ENCODE measurements at places on chromosomes 6 and 20.

GRCh38 chr6:37088897-37089296, 81.1 kb upstream of the PIM1 start:
- DNase-seq, result peak; percentile 25

GRCh38 chr20:8756410-8756809, 312.5 kb upstream of the PLCB4 start:
- DNase-seq, result no peak

GRCh38 chr6:126153661-126154060, 167.3 kb downstream of the TRMT11 start:
- no peak for DNase-seq

DNA sequence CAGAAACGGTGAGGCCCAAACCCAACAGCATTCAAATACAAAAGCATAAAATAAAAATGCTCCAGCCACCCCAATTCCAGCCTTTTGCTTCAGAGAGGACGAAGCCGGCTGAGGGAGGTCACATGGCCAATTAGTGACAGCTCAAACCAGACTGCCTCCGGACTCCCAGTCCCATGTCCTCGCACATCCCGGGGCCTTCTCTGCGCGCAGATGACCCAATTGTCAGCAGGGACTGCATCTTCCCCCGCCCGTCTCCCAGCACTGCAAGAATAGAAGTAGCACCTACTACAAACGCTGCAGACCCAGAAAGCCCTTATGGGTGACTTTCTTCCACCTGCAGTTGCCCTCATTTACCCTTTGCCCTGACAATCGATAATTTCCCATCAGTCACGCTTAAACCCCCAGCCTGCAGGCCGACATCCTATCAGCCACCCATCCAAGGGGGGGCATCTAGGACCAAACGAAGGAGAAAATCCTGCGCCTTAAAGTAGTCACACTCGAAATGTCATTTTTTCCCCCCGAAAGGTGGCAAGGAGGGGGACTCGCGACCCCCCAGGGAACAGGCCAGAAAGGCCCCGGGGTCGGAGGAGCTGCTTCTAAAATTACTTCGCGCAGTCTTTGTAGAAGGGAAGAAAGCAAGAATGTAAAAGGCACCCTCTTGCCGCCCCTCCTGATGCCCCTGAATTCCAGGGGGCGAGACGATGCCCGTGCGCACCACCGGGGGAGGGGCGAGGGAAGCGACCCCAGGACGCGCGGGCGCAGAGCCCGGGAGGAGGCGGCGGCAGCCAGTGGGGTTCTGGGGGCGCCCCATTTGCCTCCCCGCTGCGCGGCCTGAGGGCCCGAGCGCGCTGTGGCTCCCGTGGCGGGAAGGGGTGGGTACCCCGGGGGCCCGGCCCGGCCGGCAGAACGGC, 792 bp downstream of the SLC23A2 start:
- no peak for DNase-seq

DNA sequence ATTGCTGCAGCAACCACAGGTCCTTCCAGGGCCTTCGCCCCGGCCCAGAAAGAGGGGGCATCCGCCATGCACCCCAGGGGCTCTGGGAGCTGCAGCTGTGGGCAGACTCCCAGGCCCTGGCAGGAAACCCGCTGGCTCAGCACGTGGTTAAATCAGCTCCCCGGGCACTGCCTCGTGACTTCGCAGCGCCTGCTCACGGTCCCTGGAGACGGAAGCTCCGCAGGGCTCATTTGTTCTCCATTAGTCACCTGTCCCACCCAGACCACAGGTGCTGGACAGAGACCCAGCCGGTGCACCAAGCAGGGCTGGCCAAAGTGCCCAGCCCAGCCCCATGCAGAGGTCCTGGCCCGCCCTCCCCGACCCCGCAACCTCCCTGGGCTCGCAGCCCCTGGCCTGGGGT, 14.7 kb downstream of the KCNQ2 start:
- DNase-seq, result no peak

- DNase-seq, result no peak
Observed at GRCh38 chr6:85421972-85422371, 27.9 kb upstream of the NT5E start.

- DNase-seq, result peak; percentile 79
Observed at GRCh38 chr20:15547119-15547518, 1026.1 kb downstream of the KIF16B start.

- no peak for DNase-seq
Observed at GRCh38 chr6:29216528-29216927, 45.8 kb downstream of the OR2J2 start.

GRCh38 chr20:57908704-57909630, 199.2 kb upstream of the PMEPA1 start:
- DNase-seq, result peak; percentile 59

DNA sequence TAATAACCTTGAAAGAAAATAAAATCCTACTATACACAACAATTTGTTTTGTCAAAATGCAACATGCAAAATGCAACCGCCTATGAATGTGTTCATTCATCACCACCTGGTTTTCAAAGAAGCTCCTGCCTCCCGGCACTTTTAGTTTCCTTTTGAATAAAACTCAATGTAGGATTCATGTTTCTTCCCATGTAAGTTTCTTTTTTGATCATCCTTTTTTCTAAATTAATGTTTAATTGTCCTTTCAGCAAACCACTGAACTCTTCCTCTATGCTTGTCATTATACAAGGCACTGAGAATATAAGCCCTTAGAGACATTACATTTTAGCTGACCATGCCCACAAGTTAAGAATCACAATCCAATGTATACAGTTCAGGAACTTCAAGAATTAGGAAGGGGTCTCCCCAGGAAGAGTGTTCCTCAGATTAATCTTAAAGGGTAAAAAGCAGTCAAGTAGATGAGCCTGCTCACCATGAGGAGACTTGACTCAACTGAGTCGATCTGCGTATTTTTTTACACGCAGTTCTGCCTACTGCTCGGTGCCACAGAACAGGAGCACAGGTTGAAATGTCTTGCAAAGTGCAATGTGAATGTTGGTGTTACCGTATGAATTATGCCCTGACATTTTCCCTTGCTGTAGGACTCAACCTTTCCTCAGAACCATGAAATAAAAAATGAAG, 7.2 kb upstream of the THEMIS start:
- DNase-seq, result no peak

- no peak for DNase-seq
Observed at GRCh38 chr20:44073675-44074071, 113.3 kb downstream of the JPH2 start.

GRCh38 chr6:106529438-106529837, 99.9 kb downstream of the RTN4IP1 start:
- no peak for DNase-seq

- DNase-seq, result peak; percentile 99
Observed at GRCh38 chr6:89035252-89036101, 45.1 kb upstream of the PNRC1 start.

GRCh38 chr6:27867945-27868300, 44.3 kb downstream of the OR2B2 start:
- DNase-seq, result peak; percentile 27

- DNase-seq, result no peak
Observed at GRCh38 chr6:119343167-119343566, 6.4 kb downstream of the MAN1A1 start.

DNA sequence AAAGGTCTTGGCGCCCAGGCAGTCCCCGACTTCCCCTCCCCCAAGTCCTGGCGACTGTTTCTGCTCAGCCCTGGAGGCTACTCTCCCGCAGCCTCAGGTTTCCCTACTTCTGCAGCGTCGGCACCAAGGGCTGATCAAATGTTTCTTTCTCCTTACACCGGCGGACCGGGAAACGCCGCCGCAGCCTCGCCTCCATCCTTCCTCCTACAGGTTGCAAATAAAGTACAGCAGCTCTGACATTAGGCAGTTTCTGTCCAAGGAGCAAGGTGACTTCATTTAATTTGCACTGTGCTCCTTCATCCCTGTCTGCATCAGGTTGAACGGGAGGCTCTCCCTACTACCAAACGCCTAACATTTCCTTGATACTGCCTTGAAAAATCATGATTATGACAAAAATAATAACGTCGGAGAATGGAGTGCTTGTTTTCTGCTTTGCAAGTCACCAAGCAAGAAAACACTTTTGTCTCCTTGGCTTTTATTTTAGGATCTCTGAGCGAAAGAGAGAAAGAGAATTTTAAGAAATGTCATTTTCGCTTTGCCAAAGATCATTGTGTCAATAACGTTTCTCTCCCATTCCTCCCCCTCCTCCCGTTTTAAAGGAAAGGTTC, 1.0 kb downstream of the CLIC5 start:
- DNase-seq, result no peak

GRCh38 chr6:137890983-137891537, 24.0 kb downstream of the TNFAIP3 start:
- DNase-seq, result no peak

DNA sequence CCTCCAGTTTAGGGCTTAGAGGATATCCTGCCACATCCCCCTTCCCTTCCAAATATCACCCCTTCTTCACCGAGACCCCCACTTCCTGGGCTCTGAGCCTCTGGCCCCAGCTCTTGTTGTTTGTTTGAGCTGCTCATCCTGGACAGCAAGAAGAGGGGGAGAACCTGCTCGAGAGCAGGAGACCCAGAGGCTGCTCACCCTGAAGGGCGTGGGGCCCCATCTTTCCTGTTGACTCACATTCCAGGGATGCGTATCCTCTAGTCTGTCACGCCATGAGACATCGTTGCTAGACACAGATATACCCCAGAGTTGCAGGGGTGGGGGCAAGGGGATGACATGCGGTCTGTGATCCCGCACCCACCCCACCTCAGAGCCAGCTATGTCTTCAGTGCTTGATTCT, 5.7 kb upstream of the TNXB start:
- peak; percentile 81 for DNase-seq

DNA sequence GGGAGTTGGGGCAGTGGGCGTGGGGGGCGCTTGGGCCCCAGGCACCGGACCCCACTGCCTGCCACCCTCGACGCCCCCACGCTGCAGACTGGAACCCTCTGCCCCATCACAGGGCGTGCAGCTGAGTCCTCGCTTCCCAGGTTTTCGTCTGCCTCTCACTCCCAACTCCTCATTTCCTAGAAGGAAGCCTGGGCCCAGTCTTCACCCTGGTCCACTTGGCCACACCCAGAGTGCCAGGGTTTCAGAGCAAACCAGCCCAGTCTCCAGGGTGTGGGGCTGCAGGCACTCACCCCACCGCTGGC, 30.3 kb downstream of the FRMD1 start:
- DNase-seq, result no peak
